ENCODE measurements at places on chromosomes 16 and 17.

DNA sequence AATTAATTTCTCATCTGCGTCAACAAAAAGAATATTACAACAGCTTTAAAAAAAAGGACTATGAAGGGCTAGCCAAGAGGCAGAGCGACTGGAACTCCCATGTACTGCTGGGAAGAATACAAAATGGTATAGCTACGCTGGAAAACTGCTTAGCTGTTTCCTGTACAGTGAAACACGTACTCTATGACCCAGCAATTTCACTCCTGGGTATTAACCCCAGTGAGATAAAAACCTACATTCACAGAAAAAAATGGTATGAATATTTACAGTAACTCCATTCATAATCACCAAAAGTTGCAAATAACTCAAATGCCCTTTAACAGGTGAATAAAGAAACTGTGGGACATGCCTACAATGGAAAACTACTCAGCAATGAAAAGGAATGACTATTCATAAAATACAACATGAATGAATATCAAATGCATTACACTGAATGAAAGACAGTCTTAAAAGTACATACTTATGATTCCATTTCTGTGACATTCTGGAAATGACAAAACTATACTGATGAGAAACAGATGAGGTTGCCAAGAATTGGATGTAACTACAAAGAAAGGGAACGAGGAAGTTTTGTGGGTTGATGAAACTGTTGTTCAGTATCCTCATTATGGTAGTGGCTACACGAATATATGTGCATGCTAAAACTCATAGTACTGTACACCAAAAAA is 27.6 kb downstream of the CMTM4 start:
- no peak for DNase-seq

DNA sequence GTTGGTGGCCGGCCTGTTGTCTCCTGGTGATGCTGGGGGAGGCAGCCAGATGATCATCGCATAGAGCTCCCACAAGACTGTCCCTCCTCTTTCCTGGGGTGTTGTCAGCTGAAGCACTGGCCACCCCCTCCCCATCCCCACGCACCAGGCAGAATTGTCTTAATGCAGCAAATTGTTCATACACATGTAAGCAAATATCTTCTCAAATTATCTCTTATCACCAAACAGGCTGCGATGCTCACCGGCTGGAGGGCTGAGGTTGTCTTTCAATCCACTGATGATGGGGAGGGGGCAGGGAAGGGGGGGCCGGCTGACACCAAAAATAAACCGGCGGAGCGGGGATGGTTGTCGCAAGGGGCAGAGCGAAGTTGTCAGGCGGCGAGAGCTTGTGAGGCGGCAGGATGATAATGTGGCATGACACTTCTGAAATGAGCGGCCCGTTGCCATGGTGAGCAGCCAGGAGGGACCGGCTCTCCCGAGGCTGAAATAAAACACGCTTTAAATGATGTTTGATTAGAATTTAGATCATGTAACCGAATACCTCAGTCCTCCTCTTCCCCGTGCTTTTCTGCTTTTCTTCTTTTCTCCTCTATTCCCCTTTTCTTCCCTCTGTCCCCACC is 59.8 kb downstream of the MRM1 start:
- no peak for DNase-seq

DNA sequence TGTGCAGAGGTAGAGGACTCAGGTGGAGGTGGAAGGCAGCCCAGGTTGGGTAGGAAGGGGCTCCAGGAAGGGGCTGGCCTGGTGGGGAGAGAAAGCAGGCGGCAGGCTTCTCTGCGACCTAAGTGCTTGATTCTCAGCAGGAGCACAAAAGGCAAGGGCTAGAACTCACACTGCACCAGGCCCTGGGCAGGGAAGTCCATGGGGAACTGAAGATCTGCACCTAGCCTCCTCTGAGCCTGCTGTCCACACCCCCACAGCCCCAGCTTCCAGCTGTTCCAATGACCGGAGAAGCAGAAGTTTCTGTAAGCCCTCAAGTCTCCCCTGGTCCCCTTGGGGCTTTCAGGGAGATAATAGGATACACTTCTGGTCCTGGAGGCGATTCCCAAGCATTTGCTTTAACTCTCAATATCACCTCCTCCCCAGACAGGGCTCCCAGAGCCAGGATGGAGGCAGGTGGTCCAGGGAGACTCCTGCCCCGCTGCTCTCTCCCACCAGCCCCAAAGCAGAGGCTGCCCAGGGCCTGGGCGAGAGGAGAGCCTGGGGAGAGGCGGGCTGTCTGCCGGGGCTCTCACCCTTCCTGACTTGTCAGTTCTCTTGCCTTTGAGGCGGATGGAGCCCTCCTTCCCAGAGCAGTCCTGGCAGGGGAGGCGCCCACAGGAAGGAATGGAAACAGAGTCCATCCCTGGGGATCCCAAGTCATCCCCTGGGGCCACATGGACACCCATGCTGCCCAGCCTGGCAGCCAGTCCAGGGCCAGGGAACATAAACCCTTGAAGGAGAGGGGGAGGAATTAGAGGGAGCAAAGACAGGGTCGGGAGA is 126.0 kb downstream of the RBFOX3 start:
- DNase-seq = no peak

- no peak for DNase-seq
Measured at GRCh38 chr17:58756246-58757161, 850 bp downstream of the PPM1E start.

GRCh38 chr16:72852421-72852820 is 195.5 kb downstream of the ZFHX3 start:
- no peak for DNase-seq

- DNase-seq = no peak
Measured at GRCh38 chr17:9676820-9677310, 31.5 kb downstream of the USP43 start.

GRCh38 chr16:69417520-69418199 is 6.8 kb upstream of the CYB5B start:
- DNase-seq = no peak

DNA sequence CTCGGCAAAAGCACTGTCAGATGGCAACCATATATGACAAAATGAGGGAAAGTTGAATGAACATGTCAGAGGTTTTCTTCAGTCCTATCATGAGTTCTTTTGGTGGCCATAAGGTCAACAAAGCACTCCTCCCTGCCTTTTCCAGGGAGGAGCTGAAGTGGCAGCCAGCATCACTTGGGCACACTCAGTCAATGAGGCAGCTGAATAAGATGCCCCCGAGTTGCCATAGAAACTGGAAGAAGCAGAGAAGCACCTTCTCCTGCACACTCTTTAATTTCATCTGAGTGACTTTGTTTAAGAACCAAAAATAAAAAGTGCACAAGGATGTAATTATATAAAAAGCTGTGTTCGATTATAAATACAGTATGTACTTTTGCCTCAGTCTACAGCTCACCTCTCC is 16.0 kb downstream of the KCNJ2 start:
- no peak for DNase-seq

DNA sequence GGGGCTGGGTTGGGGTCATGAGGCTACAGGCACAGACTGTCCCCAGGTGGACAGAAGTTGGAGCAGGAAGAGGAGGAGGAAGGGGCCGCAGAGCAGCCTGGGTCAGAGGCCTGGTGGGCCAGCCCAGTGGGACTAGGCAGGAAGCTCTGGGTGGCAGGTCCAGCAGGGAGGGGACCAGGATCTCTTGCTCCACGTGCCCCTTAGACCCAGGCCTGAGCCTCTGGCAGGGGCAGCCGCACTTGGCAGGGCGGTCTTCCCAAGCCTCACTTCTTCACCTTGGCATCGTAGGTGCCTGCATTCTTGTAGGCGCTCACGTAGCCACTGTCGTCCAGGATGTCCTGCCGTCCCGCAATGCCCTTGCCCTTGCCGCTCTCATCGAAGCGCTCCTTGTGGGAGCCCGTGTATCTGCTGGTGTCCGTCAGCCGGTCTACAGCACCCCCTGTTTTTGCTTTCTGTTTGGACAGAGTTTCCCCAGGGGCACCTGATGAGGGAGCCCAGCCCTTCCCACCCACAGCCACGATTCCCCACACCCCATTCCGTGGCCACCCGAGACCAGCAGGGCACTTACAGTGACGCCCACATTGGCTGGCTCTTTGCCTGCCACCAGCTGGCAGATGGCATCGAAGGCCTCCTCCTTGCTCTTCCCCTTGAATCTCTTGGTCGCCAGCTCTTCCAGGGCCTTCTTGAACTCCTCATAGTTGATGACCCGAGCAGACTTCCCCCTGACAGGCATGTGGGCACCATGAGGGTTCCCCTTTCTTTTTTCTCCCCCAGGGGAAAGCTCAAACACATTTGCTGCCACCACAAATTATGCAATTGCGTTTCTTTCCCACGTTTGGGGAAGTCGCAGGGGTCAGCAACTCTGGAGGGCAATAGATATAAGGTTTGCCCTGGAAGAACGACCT is 3.1 kb downstream of the TPPP3 start:
- DNase-seq = no peak

DNA sequence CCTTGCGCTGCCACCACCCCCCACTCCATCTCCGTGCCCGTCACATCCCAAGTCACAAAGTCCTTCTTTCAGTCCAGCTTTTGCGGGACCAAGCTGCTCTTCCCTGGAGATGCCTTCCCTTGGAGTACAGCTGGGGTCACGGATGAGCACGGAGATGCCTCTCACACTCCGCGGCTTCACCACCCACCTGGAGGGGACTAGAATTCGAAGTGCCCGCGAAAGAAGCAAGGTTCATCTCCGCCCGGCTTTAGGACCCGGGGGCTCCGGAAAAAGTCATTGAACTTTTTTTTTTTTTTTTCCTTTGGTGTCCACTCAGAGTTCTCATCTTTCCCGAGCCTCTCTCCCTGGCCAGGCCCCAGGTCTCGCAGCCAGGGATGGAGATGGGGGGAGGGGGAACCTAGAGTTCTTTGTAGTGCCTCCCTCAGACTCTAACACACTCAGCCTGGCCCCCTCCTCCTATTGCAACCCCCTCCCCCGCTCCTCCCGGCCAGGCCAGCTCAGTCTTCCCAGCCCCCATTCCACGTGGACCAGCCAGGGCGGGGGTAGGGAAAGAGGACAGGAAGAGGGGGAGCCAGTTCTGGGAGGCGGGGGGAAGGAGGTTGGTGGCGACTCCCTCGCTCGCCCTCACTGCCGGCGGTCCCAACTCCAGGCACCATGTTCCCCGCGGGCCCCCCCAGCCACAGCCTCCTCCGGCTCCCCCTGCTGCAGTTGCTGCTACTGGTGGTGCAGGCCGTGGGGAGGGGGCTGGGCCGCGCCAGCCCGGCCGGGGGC is at the start of gene FKBP10:
TSS of gene FKBP10 (plus strand) at position 624 of the 771 bp plus-strand sequence. CDS start at position 655, 31 bp downstream.
- no peak for DNase-seq

DNA sequence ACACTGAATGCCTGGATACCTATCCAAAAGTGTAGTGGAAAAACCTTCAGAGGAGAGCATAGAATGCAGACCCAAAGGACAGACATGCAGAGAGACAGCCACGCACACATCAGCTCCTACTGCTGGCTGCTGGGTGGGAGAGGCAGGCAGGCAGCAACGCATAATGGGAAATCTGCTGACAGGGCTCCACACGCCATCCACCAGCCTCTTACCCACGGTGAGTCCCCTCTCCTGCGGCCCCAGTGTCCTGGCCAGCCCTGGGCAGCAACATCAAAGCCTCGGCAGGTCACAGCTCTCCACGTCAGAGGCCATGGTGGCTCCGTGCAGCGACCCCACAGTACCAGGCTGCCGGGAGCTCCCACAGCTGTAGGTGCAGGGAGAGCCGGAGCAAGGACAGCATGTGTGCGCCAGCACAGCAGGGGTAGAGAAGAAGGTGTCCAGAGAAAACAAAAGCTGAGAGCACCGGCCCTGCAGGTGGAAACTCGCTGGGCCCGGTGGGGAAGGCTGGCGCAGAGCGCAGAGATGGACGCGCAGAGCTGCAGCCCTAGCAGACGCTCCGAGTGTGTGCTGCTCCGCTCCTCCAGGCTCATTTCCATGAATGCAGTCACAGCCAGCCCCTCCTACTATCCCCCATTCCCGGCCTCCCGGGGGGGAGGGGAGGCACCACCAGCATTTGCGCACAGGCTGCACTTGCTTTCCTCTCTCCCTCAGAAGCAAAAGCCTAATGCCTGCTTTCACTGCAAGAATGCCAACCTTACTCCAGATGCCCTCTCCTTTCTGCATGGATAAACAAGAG is 58.9 kb downstream of the CYTH1 start:
- DNase-seq = no peak

DNA sequence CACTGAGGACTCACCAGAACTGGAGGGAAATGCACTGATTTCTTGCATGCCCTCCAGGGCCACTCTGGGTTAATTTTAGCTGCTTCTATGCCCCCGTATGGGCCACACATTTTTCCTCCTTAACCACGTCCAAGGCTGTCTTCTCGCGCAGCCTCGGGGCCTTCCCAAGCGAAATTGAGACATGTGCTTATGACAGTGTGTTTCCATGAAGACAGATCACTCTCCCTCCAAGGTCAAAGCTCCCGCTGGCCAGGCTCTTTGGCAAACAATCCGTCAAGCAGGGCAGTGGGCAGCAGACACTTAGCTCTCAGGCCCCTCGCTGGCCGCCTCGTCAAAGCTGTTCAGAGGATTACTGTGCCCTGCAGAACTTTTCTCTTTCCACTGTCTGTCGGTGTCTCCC is 243.0 kb upstream of the N4BP1 start:
- no peak for DNase-seq

DNA sequence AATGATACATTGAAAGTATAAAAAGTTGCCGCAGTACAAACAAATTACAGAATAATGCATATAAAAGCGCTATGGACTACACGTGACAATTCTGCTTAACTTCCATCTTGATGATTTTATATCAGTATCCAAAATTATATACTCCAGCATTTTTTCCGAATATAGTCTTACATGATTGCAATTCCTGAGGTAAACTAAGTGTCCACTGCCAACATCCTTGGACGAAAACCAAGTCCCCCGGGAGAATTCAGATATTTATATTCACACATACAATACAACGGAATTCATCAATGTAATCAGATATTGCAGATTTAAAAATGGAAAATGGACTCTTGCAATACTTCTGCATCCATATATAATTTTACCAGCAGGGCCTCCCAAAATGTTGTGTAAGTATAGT is 8.9 kb upstream of the MYH11 start:
- DNase-seq = no peak

DNA sequence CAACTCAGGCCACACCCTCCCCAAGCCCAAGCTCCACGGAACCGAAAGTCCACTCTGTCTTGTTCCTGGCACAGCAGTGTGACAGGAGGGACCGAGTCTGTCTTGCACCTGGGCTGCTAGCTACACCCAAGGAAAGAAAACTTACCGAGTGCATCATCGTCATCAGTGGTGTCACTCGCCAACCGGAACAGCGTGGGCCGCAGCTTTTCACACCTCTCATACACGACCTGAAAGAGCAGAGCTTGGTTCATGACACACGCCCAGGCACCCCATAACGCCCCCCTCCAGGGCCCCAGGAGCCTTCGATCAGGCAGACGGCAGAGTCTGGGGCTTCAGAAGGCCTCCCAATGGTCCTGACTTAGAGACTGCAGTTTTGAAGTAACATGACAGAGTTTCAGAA is 27.5 kb downstream of the GGA2 start:
- DNase-seq = no peak

GRCh38 chr17:45579529-45580495 is 89.3 kb upstream of the PLEKHM1 start:
- DNase-seq = no peak

DNA sequence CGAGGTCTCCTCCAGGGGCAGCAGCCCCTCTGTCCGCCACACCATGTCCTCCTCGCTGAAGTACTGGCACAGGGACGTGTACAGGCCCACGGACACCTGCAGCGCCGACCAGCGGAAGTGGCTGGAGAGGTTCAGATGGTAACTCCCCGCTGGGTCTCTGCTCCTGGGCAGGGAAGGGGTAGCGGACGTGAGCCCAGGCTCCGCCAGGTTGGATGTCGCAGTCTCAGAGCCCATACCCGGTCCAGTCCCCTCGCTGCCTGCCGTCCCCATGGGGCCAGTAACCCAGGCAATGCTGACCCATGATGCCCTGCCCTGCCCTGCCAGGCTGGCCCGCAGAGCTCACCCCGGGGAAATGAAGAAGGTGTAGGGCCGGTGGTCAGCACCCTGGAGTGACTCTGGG is 33.2 kb downstream of the PKD1 start:
- no peak for DNase-seq

- no peak for DNase-seq
Measured at GRCh38 chr17:20991276-20992037, 51.4 kb downstream of the USP22 start.

Data from activated T-cell treated with anti-CD3 and anti-CD28 coated beads for 48 hours (primary cell).